ENCODE measurements at places on chromosomes 5 and 9. TPM values are rescaled to one million over a fixed set of nuclear protein-coding genes. Genes with fewer than 3 reads are reported as not detected.

The F12 gene
- total RNA-seq, result 0.19 TPM

The PCDHGA1 gene
- total RNA-seq, result 0.09 TPM

The FAM193B gene
- total RNA-seq, result 41.7 TPM

GRCh38 chr9:125409637-125410521 is 148.3 kb downstream of the GAPVD1 start:
- peaks cover 6% of the 10 kb centered on the region for H3K27me3 ChIP-seq
- H3K36me3 ChIP-seq, result no peaks in the 10 kb centered on the region
- H3K4me1 ChIP-seq, result peaks cover 3% of the 10 kb centered on the region
- peak overlapping the region; percentile 13 for H3K4me3 ChIP-seq
- H3K27ac ChIP-seq, result no peak overlapping the region

GRCh38 chr9:130298662-130299279 is 33.2 kb downstream of the HMCN2 start:
- H3K27ac ChIP-seq, result no peak overlapping the region
- H3K36me3 ChIP-seq, result no peaks in the 10 kb centered on the region
- no peaks in the 10 kb centered on the region for H3K4me1 ChIP-seq
- DNase-seq, result no peak
- no peak overlapping the region for H3K4me3 ChIP-seq

GRCh38 chr5:115602591-115603125 is 379 bp upstream of the TICAM2 start:
- H3K4me1 ChIP-seq, result no peaks in the 10 kb centered on the region
- H3K27me3 ChIP-seq, result no peaks in the 10 kb centered on the region
- H3K27ac ChIP-seq, result peak overlapping the region; percentile 48
- peaks cover 4% of the 10 kb centered on the region for H3K36me3 ChIP-seq
- DNase-seq, result no peak

GRCh38 chr9:121266906-121267650 is 884 bp upstream of the GSN start:
- H3K4me1 ChIP-seq, result peaks cover 2% of the 10 kb centered on the region
- no peak overlapping the region for H3K27ac ChIP-seq
- no peaks in the 10 kb centered on the region for H3K27me3 ChIP-seq
- H3K36me3 ChIP-seq, result no peaks in the 10 kb centered on the region

DNA sequence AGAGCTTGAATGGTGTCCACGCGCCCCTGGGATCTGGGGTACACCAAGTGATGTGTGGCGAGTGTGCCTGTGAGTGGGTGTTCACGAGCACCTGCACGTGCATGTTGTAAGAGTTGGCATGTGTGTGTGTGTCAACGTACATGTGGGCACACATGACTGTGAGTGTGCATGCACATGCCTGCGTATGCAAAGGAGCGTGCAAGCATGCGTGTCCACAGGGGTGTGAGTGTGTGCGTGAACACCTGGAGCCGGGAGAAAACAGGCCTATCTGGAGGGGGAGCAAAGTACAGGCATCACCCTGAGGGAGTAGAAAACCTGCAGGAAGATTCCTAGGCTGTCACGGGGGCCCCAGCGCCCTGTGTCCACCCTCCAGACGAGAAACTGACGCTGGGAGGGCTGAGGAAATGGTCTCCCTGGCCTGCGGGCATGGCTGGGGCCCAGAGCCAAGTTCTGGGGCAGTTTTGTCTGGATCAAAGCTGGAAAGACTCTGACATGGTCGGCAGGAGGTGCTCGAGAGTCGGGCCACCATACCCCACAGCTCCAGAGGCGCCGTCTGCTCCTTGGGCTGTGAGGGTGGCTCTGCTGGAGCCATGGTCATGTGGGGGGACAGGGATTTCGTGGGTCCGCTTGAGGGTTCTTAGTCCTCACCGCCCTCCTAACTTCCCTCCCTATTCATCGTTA is 31.8 kb downstream of the PTGES start:
- H3K4me3 ChIP-seq, result no peak overlapping the region
- H3K27ac ChIP-seq, result no peak overlapping the region
- no peaks in the 10 kb centered on the region for H3K36me3 ChIP-seq
- no peaks in the 10 kb centered on the region for H3K4me1 ChIP-seq

DNA sequence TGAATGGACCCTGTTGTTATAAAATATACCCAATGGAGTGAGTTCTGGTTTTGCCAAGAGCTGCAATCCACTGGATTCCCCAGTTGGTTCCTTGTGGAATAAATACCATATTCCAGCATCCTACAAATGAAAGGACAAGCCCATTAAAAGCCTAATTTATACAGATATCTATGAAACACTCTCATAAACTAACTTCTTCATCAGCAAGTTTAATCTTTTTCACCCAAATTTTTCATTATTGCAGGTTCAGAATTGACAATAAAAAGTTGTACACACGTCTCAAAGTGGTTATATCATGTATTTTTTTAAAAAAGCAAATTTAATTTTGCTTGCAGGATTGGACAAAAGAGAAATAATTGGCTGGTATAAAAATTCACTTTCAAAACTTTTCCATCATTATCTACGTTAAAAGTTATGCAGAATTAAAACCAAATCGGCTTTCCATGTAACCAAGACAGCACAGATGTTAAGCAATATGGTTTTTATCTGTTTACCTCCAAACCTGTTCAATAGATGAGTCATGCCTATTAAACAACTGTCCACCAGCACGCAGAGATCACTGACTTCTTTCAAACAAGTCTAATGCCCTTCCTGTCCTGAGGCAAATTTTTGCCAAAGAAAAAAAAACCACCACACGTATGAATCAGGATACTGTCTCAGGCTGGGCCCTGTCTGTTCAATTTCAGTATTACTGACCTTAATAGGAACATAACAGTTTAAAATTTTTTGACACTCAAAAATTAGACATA is 42.5 kb downstream of the CEMIP2 start:
- H3K4me3 ChIP-seq, result no peak overlapping the region
- peaks cover 6% of the 10 kb centered on the region for H3K36me3 ChIP-seq
- DNase-seq, result no peak
- no peak overlapping the region for H3K27ac ChIP-seq
- H3K4me1 ChIP-seq, result no peaks in the 10 kb centered on the region
- no peaks in the 10 kb centered on the region for H3K27me3 ChIP-seq

GRCh38 chr5:172692981-172693380 is 51.9 kb downstream of the NEURL1B start:
- peaks cover 13% of the 10 kb centered on the region for H3K4me1 ChIP-seq
- no peak overlapping the region for H3K4me3 ChIP-seq
- H3K27me3 ChIP-seq, result no peaks in the 10 kb centered on the region

DNA sequence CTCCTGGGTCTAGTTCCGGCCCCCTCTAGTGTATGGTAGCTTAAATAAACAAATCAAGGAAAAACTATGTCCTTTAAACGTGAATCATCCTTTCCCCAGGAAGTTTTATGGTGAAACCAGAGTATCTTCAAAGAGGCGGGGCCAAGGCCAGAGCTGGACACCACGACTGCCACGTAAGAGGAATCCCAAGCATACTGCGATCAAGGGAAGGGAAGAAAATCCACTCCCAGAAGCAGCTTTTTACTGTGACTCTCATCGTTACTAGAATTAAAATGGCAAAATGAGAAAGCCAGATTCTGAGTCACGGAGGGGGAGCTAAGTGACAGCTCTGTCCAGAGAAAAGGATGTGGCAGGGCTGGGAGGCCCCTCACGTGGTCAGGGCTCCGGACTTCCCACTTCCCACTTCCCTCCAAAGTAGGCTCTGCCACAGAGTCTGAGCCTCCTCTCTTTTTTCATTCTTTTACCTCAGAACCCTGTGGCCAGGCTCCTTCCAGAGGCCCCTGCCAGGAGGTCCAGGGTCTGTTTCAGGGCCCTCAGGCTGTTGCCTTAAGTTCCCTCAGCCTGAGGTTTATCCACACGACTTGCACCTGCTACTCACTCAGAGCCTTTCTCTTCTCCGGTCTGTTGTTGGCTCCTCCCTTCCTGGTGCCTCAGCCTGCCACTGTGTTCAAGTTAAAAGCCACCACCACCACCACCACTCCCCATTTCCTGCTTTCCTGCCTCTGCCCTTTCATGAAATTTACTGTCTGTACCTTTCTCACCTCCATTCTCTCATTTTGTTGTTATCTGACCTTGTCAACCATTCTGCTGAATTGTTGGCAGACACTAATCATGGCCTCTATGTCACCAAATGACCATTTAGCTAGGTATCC is 1.4 kb upstream of the GLRX start:
- peak overlapping the region; percentile 86 for H3K4me3 ChIP-seq
- H3K36me3 ChIP-seq, result no peaks in the 10 kb centered on the region
- peak; percentile 72 for DNase-seq
- H3K27ac ChIP-seq, result peak overlapping the region; percentile 95
- H3K27me3 ChIP-seq, result no peaks in the 10 kb centered on the region

DNA sequence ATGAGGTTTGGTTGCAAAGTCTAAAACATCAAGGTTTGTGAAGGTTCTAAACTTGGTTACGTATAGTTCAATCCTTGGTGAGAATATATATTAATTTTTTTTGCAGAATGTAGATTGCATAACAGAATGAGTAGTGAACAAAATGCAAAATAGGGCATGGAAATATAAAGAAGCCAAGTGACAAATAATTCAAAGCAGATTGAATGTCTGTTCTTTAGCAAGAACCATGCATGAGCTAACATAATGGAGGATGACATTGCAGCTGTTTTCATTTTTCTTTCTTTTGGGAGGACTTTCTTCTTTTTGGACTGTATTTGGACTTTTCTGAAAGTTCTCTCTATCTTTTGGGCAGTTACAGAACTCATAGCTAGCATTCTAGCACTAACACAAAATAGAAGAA is 194.8 kb upstream of the MRPS30 start:
- no peaks in the 10 kb centered on the region for H3K4me1 ChIP-seq
- DNase-seq, result no peak
- no peaks in the 10 kb centered on the region for H3K27me3 ChIP-seq
- no peak overlapping the region for H3K4me3 ChIP-seq
- H3K36me3 ChIP-seq, result no peaks in the 10 kb centered on the region
- no peak overlapping the region for H3K27ac ChIP-seq

GRCh38 chr9:113444736-113445135 is 18.8 kb upstream of the RGS3 start:
- H3K27ac ChIP-seq, result no peak overlapping the region
- no peaks in the 10 kb centered on the region for H3K27me3 ChIP-seq
- no peak for DNase-seq
- H3K36me3 ChIP-seq, result no peaks in the 10 kb centered on the region
- no peak overlapping the region for H3K4me3 ChIP-seq
- H3K4me1 ChIP-seq, result no peaks in the 10 kb centered on the region

GRCh38 chr5:135973323-135974020 is 18.7 kb upstream of the LECT2 start:
- H3K4me3 ChIP-seq, result no peak overlapping the region
- DNase-seq, result no peak
- H3K27me3 ChIP-seq, result no peaks in the 10 kb centered on the region
- no peaks in the 10 kb centered on the region for H3K4me1 ChIP-seq

DNA sequence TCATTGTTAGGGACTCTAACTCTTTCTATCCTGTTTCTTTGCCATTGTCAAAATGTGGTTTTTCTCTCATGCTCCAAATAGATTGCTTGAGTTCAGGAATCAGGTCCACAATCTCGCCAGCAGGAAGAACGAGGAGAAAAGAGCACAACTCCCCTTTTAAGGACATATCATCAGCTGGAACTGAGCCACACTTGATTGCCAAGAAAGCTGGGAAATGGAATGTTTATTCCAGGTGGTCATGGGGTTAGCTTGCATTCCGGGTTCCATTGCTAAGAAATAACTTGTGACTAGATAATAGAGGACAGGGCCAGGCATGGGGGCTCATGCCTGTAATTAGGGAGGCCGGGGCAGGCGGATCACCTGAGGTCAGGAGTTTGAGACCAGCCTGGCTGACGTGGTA is 32.4 kb upstream of the C9orf57 start:
- no peaks in the 10 kb centered on the region for H3K36me3 ChIP-seq
- H3K4me3 ChIP-seq, result no peak overlapping the region
- DNase-seq, result no peak
- no peaks in the 10 kb centered on the region for H3K4me1 ChIP-seq
- no peak overlapping the region for H3K27ac ChIP-seq

DNA sequence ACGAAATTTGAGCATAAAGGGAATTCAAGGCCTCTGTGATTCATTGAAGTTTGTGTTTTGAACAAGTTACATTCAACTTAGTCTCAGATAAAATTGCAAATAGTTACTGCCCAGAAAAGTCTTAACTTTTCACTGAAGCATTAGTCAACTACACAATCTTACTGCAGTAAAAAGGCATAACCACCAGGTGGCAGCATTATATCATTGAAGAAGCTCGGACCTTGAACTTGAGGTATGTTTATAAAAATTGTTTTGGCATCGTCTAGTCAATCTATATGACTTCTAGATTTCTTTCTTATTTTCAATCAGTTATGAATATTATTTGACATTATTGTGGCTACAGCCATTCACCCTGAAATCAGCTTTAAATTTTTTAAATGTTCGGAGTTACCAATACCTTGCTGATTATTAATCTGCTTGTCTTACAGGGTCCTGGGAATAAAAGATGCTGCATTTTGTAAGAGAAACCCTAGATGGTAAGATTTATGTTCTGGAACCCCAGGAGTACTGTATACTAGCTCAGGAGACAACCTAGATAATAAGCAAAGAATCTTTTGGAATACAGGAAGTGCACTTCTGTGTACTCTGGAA is 83.9 kb upstream of the GRAMD2B start:
- H3K27me3 ChIP-seq, result no peaks in the 10 kb centered on the region
- no peaks in the 10 kb centered on the region for H3K36me3 ChIP-seq
- H3K4me3 ChIP-seq, result no peak overlapping the region
- peak; percentile 61 for DNase-seq
- no peak overlapping the region for H3K27ac ChIP-seq
- no peaks in the 10 kb centered on the region for H3K4me1 ChIP-seq
